ENCODE measurements at places on chromosomes 16 and 17. TPM values are rescaled to one million over a fixed set of nuclear protein-coding genes. Genes with fewer than 3 reads are reported as not detected.

- DNase-seq, result peak; percentile 96
- no peaks in the 10 kb centered on the region for H3K36me3 ChIP-seq
- peaks cover 27% of the 10 kb centered on the region for H3K4me1 ChIP-seq
- no peak overlapping the region for H3K4me3 ChIP-seq
Observed at GRCh38 chr16:72947379-72948237, 100.3 kb downstream of the ZFHX3 start.

DNA sequence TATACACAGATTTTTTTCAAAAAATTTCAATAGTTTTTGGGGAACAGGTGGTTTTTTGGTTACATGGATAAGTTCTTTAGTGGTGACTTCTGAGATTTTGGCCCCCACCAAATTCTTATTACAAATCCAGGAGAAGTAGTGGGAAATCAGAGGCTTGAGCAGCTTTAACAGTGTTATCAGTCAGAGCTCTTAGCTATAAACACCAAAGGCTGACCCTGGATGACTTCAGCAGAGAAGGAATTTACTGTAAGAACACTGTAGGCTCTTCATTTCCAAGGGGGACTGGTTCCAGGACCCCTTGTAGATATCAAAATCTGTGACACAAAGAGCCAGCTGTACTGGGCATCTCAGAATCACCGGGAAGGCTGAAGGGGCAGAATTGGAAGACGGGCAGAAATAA lies 17.8 kb downstream of the MPHOSPH6 start:
- no peak overlapping the region for H3K4me3 ChIP-seq
- no peaks in the 10 kb centered on the region for H3K27me3 ChIP-seq
- DNase-seq, result no peak
- H3K36me3 ChIP-seq, result peaks cover 5% of the 10 kb centered on the region
- no peaks in the 10 kb centered on the region for H3K4me1 ChIP-seq

ANKRD40CL gene
- not detected for total RNA-seq

- no peak for DNase-seq
- H3K36me3 ChIP-seq, result no peaks in the 10 kb centered on the region
- H3K27ac ChIP-seq, result peak overlapping the region; percentile 36
- no peaks in the 10 kb centered on the region for H3K4me1 ChIP-seq
Observed at GRCh38 chr17:38427160-38427949, 909 bp upstream of the ARHGAP23 start.

DNA sequence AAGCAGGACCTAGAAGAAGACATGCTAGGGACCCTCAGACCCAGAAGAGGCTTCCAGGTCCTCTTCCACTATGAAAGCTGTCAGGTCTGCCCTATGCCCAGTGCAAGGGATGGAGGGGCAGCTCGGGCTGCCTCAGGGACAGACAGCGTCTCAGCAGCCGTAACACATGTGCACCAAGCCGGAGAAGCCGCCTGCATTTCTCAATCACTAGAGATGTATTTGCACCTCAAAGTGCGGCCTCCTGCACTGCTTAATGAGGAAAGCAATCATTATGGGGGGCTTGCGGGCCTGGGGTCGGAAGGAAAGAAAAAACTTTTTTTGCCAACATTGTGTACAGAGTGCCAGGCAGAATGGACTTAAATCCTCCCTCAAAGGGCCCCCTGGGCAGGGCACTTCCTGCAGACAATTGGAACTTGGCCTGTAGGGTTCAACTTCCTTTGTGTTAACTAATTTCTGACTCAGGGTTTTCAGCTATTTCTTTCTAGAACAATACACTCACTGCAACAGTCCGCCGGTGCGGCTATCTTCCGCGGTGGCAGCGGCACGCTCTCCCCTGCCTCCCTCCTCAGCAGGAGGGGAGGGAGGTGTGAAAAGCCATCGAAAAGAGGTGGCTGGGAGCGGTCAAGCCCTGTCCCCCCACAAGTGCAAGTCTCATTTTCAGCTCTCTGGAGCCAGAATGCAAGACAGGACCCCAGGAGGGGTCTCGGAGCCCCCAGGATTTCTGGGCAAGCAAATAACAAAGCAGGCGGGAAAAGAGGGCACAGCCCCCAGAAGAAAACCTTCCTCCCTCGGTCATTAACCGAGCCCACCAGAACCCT lies 101.2 kb downstream of the ZNF423 start:
- no peak overlapping the region for H3K27ac ChIP-seq
- no peak for DNase-seq
- no peaks in the 10 kb centered on the region for H3K4me1 ChIP-seq
- H3K4me3 ChIP-seq, result peak overlapping the region; percentile 15
- no peaks in the 10 kb centered on the region for H3K27me3 ChIP-seq
- H3K36me3 ChIP-seq, result no peaks in the 10 kb centered on the region

DNA sequence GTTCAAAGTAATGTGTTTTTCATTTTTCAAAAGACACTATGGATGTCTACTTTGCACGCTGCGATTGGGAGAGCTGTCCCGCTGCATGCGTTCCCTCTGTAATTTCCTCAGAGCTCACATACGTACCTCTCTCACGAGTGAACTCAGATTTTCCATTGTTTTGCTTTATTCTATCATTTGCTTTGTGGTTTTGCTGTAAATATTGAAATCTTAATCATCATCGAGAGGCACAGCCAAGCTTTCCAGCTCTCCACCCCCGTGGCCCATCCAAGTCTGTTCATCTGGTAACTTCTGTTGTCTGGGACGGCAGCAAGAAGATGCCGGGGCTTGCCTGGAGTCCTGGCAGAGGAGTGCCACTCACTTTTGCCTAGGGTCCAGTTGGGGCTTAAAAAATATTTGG lies 21.1 kb downstream of the TMC6 start:
- no peak for DNase-seq
- H3K36me3 ChIP-seq, result peaks cover 14% of the 10 kb centered on the region
- no peak overlapping the region for H3K4me3 ChIP-seq
- no peaks in the 10 kb centered on the region for H3K4me1 ChIP-seq
- no peaks in the 10 kb centered on the region for H3K27me3 ChIP-seq

- no peak overlapping the region for H3K4me3 ChIP-seq
- H3K36me3 ChIP-seq, result no peaks in the 10 kb centered on the region
- H3K4me1 ChIP-seq, result no peaks in the 10 kb centered on the region
- H3K27ac ChIP-seq, result no peak overlapping the region
- no peak for DNase-seq
Observed at GRCh38 chr17:72022328-72023275, 98.2 kb upstream of the SOX9 start.
